AG08396 (cell line): ENCODE measurements at places on chromosomes 16 and 17.

GRCh38 chr17:65177901-65178300, 40.7 kb downstream of the RGS9 start:
- DNase-seq = peak; percentile 43

- no peak for DNase-seq
Observed at GRCh38 chr17:74584292-74585060, 7.6 kb downstream of the CD300LD start.

- DNase-seq = peak; percentile 5
Observed at GRCh38 chr16:75261590-75262078, 10.2 kb upstream of the BCAR1 start.

- no peak for DNase-seq
Observed at GRCh38 chr17:37123941-37124820, 175.4 kb downstream of the AATF start.

DNA sequence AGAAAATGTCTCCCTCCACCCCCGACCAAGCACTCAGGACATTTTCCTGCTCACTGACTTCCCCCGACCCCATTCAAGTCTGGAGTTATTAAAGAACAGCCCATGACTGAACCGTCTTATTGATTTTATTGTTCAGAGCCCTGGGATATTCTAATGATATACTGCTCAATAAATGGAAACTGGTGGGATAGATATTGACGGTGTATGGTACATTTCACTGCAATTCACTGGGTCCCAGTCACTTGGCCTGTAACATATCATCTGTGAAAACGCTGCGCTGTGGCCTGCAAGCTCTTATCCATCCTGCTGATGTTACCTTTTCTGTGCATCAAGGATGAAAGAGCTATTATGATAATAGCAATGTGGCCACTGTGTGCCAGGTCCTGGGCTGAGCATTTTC, 258.2 kb downstream of the XYLT1 start:
- no peak for DNase-seq

DNA sequence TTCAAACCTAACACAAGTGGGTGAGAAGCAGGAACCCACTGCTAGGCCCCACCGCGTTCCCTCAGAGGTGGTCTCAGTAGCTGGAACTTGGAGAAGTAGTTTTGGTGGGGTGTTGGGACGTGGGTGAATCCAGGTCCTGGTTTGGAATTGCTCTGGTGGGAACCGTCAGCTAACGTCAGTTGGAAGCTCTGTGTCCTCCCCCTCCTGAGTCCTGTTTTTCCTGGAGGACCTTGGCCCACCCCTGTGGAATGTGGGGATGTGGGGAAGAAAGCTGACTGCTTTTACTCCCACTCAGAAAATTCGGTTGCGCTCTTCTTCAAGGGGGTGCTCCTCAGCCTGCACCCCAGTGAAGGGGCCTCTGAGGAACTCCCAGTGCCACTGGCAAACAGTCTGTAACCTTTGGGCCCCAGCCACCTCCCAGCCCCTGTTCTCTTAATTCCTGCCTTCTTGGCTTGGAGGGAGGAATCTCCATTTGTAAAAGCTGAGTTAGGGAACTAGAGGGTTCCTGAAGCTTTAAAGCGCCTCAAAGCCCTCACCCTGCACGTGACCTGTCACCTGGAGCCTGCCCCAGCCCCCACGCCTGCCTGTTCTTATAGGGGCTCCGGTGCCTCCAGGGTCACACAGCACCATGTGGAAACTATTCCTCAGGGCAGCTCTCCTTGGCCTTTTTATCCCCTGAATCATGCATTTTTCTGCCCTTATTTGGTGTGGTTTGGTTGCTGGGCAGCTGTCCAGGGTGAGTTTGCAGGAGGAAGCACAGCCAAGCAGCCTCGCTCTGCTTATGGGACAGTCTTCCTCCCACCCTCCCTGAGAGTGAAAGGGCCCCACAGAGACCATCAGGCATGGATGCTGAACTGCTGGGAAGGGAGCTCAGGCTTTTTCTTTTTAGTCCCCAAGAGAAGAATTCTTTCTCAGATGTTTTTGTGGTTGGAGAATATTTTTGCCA, 16.2 kb upstream of the NAGLU start:
- peak; percentile 85 for DNase-seq

DNA sequence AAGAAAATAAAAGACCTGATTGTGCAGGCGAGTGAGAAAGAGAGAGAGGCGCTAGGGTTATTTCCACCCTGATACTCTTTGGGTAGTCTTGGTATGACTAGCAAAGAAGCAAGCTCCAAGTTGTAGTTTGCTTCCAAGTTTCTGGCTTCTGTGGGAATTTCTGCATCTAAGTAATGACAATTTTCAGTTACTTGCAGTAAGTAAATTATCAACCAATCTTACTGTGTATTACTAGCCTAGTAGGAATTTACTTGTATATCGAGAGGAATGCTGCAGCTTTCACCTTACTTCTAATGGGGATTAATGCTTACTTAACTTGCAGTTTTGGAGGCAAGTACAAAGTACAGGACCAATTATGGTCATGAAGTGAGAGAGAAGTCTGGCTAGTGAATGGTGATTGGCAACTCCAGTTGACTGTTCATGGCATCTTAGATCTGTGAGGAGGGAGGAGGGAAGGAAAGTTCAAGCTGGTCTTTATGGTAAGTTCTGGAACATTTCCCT, 31.9 kb downstream of the TENT4B start:
- no peak for DNase-seq

DNA sequence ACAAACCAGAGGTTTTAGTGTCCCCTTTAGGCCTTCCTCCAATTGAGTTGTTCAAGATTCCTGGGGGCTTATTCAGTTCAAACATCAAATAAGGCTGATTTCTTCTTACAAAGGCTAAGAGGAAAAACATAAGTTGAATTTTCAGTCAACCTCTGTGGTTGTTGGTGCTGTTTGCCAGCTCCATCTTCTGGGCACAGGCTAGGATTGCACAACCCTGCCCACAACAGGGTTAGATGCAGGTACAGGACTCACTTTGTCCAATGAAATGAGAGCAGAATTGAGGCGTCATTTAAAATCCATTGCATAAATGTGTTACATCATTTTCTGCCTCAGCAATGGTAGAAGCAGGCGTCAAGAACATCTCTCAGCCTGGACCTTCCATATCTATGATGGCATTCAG, 173.3 kb downstream of the PMP22 start:
- no peak for DNase-seq

DNA sequence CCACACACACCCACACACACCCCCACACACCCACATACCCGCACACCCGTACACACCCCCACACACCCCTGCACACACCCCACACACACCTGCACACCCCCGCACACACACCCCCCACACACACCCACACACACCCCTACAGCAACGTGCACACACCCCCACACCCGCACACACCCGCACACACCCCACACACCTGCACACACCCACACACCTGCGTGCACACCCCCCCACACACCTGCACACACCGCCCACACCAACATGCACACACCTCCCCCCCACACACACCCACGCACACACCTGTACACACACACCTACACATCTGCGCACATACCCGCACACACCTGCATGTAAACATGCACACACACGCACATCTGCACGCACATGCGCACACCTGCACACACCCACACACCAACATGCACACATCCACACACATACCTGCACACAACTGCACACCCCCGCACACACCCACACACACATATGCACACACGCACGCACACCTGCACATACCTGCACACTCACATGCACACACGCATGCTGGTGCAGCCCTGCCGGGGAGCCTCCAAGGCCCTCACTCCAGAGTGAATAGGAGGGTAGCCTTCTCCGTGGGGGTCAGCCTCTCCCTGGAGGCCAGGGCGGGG, 7.5 kb downstream of the ASPSCR1 start:
- DNase-seq = no peak

GRCh38 chr17:72268431-72268830, 147.6 kb downstream of the SOX9 start:
- DNase-seq = no peak

GRCh38 chr17:28613931-28614381, at the start of gene RSKR:
Gene RSKR (minus strand): TSS chr17:28614185. CDS start chr17:28614161, 24 bp downstream.
- DNase-seq = no peak

GRCh38 chr17:81179220-81179619, 13.2 kb upstream of the AATK start:
- no peak for DNase-seq

DNA sequence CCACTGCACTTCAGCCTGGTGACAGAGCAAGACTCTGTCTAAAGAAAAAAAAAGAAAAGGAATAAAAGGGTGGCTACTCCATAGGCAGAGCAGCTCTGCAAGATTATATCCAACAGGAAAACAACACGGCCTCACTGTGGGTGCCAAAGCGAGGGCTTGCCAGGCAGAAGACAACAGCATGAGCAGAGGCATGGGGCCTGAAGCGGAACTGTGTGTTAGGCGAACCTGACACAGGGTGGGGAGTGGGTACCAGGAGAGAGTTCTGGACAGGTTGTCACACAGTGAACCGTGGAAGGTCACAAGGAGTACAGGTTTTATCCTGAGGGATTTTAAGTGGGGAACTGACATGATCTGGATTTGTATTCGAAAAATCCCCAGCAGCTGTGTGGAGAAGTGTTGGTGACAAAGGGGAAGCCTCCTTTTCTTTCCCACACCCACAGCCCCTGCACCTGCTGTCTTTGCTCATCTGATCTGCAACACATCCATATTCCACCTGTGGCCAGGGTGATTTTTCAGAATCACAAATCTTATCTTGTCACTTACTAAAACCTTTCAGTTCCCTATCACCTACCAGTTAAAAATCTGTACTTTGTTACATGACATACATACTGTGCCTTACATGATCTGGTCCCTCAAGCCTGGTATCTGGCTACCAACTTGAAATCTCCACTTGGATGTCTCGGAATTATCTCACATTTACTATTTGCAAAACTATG, 23.2 kb upstream of the ARHGAP17 start:
- no peak for DNase-seq

DNA sequence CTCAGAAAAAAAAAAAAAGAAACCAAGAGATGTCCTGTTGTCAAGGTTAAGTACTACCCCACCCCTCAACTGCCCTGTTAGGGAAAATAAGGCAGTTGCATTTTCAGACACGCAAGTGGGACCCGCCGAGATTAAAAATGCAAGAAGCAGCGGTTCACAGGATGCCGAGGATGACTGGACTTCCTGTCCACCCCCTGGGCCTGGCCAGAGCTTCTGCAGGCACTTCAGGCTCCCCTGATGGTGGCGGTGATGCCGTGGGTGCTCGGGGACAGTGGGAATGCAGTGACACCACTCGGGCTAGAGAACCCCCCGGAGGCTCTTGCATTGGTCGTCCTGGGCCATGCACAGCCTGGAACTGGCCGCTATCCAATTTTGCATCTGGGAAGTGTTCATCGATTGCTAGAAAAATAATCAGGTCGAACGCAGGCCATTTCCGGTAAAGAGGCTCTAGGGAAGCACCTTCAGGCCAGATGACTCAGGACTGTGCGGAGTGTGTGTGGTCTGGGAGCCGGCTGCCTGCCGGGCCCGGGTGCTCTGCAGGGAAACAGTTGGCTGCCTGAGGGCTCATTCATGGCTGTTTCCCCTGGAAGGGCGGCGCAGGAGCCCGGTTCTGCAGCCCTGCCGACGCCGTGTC, 13.4 kb upstream of the CRISPLD2 start:
- DNase-seq = peak; percentile 79

DNA sequence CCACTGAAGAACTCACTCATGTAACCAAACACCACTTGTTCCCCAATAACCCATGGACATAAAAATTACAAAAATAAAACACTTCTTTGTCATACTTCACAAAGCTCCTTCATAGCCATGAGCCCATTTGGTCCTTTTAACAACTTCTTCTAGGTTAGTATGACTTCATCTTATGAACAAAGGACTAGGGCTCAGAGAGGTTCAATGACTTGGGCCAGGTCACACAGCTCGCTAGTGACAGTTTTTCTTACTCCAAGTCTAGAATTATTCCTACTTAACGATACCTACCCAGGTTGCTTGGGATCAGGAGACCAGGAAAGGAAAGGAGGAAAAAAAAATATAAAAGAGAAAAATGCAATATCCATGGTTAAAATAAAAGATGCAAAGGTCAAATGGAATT, 353.4 kb downstream of the SOX9 start:
- no peak for DNase-seq

DNA sequence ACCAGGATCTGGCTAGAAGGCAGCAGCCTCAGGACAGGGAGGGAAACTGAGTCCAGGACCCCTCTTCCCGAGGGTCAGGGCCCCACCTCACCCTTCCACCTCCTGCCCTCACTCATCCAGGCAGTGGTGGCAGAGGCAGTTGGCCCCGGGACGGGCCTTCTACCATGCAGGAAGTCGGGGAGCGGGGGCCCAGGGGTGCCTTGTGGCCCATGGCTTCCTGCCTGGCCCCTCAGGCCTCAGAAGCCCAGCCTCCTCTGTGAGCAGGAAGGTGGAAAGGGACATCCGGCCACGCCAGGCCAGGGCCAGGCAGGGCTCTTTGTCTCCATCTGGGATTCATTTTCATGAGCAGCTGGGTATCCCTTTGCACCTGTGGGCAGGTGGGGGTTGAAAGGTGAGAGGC, 58.5 kb downstream of the BAHCC1 start:
- DNase-seq = no peak

- DNase-seq = no peak
Observed at GRCh38 chr17:679491-679890, 35.1 kb downstream of the VPS53 start.

DNA sequence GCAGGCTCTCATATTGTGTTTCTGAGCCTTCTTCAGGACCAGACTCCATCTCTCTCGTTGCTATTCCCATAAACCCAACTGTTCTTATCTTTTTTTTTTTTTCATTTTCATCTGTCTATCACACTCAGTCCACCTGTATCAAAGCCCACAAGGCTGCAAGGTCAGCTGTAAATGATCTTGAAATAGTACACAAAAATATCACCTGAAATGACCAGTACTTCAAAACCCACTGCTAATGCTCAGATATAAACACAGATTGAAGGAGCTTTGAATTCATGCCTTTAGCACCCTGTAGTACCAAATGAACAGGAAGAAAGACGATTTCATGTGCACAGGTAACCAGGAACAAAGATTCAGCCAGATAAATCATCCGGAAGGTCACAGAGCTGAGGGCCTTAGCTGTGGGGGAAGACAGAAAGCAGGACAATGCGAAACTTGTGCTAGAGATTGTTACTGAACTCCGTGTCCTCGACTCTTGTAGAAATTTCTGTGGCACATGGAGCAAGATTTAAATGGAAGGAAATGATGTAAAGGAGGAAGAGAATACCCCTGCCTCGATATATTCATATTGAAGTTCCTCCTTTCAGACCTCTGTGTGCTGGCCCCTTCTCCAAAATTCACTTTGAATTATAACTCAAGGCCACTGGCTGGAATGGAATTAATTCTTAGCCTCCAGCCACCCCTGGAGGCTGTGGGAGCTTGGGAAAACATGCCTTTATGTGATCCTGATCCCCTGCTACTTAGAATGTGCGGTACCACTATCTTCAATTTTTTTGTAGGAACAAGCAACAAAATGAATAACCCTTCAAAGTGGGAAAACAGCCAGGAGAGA, 4.1 kb downstream of the HLF start:
- no peak for DNase-seq

GRCh38 chr16:77443357-77444146, 8.7 kb upstream of the ADAMTS18 start:
- DNase-seq = no peak

DNA sequence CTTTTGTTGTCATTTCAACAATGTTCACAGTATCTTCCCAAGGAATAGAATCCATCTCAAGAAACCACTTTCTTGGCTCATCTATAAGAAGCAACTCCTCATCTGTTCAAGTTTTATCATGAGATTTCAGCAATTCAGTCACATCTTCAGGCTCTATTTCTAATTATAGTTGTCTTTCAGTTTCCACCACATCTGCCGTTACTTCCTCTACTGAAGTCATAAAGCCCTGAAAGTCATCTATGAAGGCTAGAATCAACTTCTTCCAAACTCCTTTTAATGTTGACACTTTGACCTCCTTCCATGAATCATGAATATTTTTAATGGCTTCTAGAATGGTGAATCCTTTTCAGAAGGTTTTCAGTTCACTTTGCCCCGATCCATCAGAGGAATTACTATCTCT, 102.1 kb downstream of the CDH13 start:
- no peak for DNase-seq
